ENCODE measurements at places on chromosomes 4 and X.

DNA sequence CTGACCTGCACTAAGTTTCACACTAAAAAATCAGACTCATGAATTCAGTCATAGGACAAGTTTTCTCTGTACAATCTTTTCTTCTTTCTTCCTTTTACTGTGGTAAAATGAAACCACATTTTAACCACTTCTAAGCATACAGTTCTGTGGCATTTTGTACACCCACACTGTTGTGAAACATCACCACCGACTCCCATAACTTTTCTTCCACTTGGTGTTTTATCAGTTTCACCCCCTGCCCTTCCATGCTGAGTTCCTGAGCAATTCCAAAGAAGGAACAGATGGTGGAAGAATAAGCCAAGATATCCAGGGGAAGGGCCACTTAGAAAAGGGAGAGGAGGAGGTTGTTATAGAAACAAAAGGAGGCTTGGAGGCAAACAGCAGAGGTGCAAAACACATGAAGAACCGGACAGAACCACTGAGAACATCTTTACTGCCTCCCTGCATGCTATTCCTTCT is 22.6 kb downstream of the SLC25A4 start:
- no peak for DNase-seq

DNA sequence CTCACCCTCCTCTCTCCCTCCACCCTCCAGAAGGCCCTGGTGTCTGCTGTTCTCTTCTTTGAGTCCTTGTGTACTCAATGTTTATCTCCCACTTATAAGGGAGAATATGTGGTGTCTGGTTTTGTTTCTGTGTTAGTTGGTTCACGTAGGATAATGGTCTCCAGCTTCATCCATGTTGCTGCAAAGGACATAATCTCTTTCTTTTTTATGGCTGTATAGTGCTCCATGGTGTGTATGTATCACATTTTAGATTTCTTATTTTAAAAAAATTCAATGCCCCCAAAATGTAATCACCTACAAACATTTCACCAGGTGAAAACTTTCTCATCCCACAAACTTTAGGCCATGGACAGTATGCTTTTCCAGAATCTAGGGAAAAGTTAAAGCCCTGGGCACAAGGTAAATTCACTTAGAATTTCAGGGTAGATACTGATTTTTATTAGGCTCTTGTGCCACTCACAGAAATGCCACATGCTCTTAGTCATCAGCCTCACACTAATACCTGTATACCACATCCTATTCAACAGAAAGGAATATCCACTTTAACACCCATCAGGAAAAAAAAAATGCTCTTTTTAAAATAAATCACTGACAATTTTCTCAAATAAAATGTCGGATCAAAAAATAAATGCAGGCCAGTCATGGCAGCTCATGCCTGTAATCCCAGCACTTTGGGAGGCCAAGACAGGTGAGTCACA is 104.8 kb upstream of the ENPP6 start:
- DNase-seq: no peak

- DNase-seq: no peak
Measured at GRCh38 chr4:150782921-150783320, 201.0 kb downstream of the MAB21L2 start.

- DNase-seq: no peak
Measured at GRCh38 chrX:112802541-112802940, 38.1 kb downstream of the AMOT start.

- no peak for DNase-seq
Measured at GRCh38 chrX:104432321-104432720, 133.7 kb upstream of the IL1RAPL2 start.

- DNase-seq: no peak
Measured at GRCh38 chrX:11929476-11929875, 171.4 kb downstream of the MSL3 start.

DNA sequence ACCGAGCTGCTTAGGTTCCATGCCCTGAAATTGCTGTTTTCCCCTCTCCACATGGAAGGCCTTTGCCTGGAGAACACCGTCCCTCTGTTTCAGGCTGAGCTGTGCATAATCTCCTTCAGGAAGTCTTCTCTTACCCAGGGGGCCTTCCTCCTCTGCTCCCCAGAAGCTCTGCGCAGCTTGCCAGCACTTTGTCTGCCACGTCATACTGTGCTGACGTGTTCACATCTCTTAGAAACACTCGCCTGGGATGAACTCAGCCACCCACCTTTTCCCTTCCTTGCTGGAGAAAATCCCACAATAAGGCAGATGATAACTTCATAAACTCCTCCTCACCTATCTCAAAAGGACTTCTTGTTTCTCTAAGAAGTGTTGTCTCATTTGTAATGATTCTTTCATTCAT is 110.7 kb downstream of the ARHGAP10 start:
- no peak for DNase-seq

GRCh38 chrX:69503228-69503781 is 821 bp upstream of the NALF2 start:
- DNase-seq: no peak

DNA sequence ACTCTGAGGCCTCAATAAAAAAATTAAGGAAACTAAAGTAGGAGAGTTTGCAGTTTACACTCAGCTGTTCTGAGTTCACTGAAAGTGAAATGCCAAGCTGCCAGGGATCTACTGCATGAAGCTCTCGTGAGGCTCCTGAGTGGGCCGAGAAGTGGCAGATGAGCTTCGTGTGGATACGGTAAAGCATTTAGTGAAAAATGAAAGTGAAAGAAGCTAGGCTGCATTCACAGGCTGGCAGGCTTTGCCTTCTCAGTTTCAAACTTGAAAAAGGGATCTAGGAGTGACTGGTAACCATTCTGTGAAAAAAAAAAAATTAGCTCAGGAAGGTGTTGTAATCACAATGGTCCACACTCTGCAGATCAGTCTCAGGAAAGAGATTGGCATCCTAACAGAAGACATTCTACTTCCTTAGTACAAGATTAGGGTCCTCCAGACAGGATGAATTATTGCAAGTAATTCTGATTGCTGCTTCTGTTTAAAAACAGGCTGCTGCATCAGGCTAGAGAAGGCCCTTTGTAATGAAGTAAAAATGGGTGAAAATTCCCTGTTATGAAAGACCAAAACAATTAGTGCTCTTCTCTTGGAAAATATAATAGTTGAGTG is 679.9 kb downstream of the RPA4 start:
- peak; percentile 0 for DNase-seq

- no peak for DNase-seq
Measured at GRCh38 chr4:25878676-25879075, 15.9 kb upstream of the SEL1L3 start.

DNA sequence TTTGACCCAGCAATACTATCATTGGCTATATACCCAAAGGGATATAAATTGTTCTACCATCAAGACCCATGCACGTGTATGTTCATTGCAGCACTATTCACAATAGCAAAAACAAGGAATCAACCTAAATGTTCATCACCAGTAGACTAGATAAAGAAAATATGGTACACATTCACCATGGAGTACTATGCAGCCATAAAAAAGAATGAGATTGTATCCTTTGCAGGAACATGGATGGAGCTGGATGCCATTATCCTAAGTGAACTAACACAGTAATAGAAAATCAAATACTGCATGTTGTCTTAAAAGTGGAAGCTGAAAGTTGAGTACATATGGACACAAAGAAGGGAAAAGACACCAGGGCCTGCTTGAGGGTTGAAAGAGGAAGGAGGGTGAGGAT is 803.1 kb upstream of the PCDH10 start:
- DNase-seq: no peak

DNA sequence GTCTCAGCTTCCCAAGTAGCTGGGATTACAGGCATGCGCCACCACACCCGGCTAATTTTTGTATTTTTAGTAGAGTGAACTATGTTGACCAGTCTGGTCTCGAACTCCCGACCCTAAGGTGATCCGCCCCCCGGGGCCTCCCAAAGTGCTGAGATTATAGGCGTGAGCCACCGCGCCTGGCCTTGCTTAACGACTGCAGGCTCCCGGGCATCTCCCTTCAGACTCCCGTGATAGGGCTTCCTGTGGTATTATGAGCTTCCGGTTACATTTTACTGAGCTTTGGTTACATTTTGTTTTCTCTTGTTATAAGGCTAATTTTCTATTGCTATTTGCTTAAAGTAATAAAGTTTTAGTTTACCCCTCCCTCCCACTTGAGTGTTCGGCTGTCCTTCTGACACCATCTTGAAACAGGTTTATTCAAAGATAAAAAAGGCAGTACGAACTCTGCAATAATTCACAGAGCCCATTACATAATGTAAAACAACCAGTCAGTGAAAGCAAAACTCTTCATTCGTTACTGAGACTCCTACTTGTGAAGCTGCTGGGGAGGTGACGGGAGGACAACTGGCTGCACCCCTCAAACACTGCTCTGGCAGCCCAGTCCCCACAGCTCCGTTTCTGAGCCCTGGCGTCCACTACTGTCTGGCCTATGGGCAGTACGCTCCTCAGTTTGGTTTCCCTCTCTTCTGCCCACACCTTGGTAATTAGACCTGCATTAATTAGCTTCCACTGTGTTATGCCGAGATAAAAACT is 795.7 kb upstream of the SLIT2 start:
- no peak for DNase-seq

- no peak for DNase-seq
Measured at GRCh38 chrX:10230222-10230621, 73.4 kb downstream of the CLCN4 start.

GRCh38 chr4:87982446-87983010 is 7.0 kb downstream of the SPP1 start:
- no peak for DNase-seq

All from stimulated activated CD4-positive, alpha-beta T cell treated with anti-CD3 and anti-CD28 coated beads, Interleukin-12 subunit alpha, Interleukin-12 subunit beta, amount 100 ng/mL, for 24 hours (primary cell).